Tibial artery (tissue), 4 donors: ENCODE measurements at places on chromosomes 16 and 17.

GRCh38 chr16:26765087-26765486 is 301.6 kb upstream of the C16orf82 start:
- no peak for DNase-seq

DNA sequence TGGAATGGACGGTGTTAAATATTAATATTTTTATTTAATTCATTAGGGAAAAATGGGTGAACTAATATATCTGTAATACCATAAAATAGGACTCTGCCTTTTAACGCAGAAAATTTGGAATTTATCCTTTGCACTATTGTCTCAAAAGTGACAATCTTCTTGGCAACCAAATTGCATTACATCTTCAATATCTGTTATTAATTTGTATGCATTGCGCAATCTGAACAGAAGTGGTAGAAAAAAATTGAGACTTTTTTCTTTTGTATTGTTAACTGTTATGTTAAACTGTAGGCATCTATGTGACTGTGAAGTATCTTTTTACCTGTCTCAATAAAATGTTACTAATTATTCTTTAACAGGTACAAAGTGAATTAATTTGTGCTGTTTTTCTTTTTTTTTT is 55.6 kb downstream of the PPM1E start:
- DNase-seq = no peak

GRCh38 chr16:77612596-77612995 is 109.7 kb upstream of the NUDT7 start:
- no peak for DNase-seq

GRCh38 chr16:5432166-5432565 is 334.6 kb upstream of the EEF2KMT start:
- DNase-seq = no peak

DNA sequence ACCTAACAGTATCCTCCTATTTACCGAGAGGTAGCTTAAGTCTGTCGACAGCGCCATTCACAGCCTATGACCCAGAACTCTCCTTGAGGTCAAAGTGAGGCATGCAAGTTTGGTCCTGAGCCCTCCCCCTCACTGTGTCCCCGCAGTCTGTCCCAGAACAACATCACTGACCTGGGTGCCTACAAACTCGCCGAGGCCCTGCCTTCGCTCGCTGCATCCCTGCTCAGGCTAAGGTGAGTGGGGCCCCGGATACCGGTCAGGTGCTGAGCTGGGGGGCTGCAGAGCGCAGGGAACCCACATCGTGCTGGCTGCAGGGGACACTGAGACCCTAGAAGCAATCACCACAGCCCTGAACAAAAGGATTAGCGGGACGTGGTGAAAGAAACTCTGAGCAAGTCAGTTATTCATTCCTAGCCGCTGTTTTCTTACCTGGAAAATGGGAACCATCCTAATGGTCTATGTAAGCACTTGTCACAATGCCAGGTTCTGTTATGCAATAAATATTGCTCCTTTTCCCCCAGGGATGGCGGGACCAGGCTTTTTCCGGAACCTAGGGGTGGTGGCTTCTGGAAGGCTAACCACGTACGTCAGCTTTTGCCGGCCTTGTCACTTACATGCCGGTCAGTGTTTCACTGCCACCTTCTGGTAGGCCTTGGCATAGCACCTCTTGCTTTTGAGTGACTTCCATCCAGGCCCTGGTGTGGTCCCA is 23.8 kb downstream of the DEXI start:
- DNase-seq = peak; percentile 99

DNA sequence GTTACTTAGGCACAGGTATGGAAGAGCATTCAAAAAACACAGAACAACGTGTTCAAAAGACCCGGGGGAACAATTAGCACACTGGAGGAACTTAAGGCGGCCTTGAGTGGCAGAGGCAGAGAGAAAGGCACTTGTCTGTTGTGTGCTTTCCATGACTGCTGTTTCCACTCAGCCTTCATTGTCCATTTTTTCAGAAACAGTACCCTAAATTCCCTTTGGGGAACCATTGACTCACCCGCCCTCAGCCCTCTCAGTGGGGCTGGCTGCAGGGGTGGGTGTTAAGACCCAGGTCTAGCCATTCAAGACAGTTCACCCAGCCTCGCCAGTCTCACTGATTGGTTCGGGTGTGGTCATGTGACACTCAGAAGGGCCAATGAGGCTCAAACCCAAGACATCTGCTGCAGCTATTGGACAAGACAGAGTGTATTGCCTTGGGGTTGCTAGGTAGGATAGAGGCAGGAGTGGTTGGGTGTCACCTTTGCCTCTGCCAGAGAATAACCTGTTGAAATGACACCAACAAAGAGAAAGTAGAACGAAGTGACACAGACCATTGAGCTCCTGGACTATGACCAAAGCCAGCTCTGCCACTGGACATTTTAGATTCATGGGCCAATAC is 19.6 kb upstream of the CEP20 start:
- no peak for DNase-seq

DNA sequence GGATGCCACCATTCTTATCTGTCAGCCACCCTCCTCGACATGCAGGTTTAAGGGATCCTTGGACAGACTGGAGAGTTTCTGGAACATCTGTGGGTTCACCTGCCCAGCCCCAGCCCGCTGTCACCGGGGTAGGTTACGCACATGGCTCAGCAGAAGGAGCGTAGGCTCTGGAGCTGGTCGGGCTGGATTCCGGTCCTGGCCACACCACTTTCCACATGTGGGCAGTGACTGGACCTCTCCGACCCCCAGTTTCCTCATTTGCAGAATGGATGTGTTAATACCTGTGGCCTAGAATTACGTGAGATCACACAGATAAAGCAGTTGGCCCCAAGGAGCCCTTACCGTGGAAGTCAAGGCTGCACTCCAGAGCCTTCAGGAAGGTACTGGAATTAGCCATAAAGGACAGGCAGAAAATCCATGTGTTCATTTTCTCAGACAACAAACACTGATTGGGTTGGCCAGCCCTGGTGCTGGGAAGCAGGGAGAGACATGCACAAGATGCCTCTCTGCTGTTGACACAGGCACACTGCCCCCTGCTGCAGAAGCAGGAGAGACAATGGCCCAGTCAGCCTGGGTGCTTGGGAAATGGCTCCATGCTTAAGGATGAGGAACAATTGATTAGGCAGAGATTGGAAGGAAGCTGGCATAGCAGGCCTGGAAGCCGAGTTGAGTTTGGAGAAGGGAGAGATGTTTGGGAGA is 58.8 kb downstream of the SF3B3 start:
- no peak for DNase-seq

GRCh38 chr16:492211-492875 is 35.2 kb upstream of the CAPN15 start:
- DNase-seq = no peak
